HFFc6 (cell line): ENCODE measurements at places on chromosomes 11 and 22. TPM values are rescaled to one million over a fixed set of nuclear protein-coding genes. Genes with fewer than 3 reads are reported as not detected.

The MIAT gene
- total RNA-seq: 0.46 to 0.63 TPM (median 0.50 TPM) in 3 replicates

DNA sequence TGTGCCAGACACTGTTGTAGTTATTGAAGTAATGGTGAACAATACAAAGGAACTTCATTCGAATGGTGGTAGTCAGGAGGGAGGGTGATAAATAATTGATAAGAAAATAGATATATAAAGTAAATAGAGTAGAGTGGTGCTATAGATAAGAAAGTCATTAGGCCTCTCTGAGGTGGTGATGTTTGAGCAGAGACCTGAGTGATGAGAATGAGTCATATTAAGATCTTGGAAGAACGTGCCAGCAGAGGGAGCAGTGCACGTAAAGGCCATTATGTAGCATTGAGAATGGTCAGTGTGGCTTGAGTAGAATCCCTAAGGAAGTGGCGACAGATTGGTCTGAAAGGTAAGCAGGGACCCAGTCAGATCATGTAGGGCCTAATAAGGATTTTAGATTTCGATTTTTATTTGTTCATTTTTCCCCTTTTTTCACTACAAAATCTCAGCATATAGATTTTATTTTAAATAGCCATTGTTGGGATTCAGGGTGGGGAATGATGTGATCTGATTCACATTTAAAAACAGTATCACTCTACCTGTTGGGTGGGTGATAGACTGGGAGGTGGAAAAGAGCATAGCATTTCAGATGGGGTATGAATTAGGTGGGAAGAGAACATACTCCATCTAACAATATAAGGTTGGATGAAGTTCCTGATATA lies 44.7 kb downstream of the CCDC90B start:
- H3K4me1 ChIP-seq: peaks cover 10% of the 10 kb centered on the region; the same call in 1 of the 2 replicates
- no peak overlapping the region for H3K27ac ChIP-seq
- no peaks in the 10 kb centered on the region for H3K36me3 ChIP-seq

The OR2AT4 gene
- not detected in 3 replicates for total RNA-seq

- H3K27ac ChIP-seq: no peak overlapping the region
- H3K36me3 ChIP-seq: peaks cover 16% of the 10 kb centered on the region
- H3K4me3 ChIP-seq: no peak overlapping the region
- no peak for DNase-seq
Observed at GRCh38 chr22:43465291-43466015, 53.6 kb downstream of the MPPED1 start.

DNA sequence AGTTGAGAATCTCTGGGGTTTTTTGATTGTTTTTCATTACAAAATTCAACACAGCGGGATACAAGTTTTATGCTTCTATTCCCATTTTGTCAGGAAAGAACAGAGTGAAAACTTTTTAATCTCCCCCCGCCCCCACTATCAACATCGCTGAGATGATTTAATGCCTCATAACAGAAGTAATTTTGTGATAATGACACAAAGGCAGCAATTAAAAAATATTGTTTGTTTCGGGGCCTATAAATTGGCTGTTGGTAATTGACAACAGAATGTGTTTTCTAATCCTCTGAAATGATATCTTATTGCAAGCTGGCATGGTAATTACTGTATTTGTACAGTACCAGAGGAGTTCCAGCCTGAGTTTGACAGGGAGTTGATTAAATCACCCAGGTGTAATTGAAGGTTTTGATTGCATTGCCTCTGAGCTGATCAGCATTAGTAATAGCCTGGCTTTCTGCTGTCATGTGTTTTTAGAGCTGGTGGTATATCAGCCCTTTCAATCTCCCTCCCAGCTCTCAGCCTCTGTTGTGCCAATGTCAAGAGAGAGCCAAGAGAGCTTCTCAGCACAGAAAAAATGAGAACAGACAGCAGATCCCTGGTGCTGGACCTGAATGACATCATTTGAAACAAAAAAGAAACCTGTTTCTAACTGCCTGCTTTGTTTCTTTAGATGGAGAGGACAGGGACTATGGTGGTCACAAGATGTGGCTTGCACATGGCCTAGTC lies 265.1 kb downstream of the FAM76B start:
- no peaks in the 10 kb centered on the region for H3K4me1 ChIP-seq
- DNase-seq: no peak
- no peak overlapping the region for H3K4me3 ChIP-seq
- no peaks in the 10 kb centered on the region for H3K36me3 ChIP-seq

DNA sequence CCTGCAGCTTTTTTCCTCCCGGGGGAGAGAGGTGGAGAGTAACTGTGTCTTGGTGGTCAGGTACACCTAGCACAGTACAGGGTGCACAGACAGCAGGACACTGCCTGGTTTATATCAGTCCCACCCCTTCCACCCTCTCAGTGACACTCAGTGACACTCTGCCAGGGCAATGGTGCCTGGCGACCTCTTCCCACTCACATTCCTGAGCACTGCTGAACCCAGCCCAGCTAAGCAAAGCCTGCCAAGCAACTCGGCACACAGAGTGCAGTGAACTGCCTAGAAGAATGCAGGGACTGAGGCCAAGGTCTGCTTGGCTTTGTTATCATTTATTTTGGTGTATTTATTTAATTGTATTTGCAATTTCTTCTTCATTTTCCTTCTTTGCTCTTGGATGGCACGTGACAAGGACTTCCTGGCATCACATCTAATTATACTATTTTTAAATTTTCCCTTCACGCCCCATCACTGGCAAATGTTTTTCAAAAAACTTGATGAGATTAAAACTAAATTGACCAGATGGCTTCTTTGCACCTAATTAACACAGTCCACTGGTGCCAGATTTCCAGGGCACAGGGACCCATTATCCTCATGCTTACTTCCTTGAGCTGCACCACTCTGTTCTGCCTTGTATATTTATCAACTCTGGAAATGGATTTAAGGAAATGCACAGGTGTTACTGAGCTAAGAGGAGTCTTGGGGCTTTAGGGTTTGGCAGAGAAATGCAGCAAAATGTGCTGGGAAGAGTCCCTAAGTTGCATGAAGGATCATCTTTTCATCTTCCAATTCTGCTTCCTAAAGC lies 205.6 kb downstream of the ADAMTS15 start:
- H3K27me3 ChIP-seq: peaks cover under 1% of the 10 kb centered on the region; the same call in 1 of the 2 replicates
- H3K27ac ChIP-seq: no peak overlapping the region

- peaks cover 20% of the 10 kb centered on the region for H3K4me1 ChIP-seq
- H3K27me3 ChIP-seq: peaks cover 3% of the 10 kb centered on the region
- peaks cover 9% of the 10 kb centered on the region; the same call in 1 of the 2 replicates for H3K36me3 ChIP-seq
Observed at GRCh38 chr11:747158-748006, at the start of gene TALDO1. TALDO1 (plus strand) TSS chr11:747464; CDS start chr11:747482, 18 bp downstream.

The ACTN3 gene
- 0.07 to 0.09 TPM (median 0.07 TPM) in 3 replicates for total RNA-seq
